ENCODE measurements at places on chromosomes 16 and 17. TPM values are rescaled to one million over a fixed set of nuclear protein-coding genes. Genes with fewer than 3 reads are reported as not detected.

DNA sequence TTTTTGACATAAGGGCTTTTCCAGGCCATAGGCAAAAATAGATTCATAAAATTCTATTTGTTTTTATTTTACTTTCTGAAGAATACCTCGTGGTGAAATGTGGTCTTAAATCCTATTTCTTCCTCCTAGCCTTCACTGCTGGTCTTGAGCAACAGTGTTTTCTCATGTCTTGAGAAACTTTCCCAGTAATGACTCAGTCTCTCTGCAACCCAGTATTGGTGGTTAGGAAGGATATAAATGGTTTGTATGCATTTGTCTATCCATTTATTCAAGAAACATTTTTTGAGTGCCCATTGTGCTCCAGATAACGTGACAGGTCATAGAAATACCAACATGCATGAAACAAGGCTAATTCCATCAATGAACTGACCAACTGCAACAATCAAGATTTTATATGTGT lies 213.9 kb downstream of the TMEM114 start:
- DNase-seq = no peak

GRCh38 chr17:77963441-77963840 lies 4.9 kb downstream of the TNRC6C start:
- DNase-seq = no peak

DNA sequence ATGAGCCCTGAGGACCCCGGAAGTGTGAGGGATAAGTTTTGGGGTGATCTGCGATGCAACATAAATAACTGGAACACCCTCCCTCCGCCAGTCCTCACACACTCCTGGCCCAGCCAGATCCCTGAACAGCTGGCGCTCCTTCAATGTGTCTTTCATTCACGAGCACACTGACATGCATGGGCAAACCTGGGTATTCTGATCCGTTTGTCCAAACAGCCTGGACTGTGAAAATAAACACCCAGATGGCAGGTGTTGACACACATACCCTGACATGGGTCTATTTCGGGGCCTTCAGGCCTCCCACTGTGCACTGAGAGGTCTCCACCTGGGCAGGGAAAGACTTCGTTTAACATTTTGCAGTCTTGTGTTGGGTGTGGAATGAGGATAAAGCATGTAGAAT lies 3.0 kb upstream of the CPNE2 start:
- DNase-seq = no peak

- no peak for DNase-seq
Observed at GRCh38 chr17:57001541-57001940, 23.6 kb downstream of the SCPEP1 start.

DNA sequence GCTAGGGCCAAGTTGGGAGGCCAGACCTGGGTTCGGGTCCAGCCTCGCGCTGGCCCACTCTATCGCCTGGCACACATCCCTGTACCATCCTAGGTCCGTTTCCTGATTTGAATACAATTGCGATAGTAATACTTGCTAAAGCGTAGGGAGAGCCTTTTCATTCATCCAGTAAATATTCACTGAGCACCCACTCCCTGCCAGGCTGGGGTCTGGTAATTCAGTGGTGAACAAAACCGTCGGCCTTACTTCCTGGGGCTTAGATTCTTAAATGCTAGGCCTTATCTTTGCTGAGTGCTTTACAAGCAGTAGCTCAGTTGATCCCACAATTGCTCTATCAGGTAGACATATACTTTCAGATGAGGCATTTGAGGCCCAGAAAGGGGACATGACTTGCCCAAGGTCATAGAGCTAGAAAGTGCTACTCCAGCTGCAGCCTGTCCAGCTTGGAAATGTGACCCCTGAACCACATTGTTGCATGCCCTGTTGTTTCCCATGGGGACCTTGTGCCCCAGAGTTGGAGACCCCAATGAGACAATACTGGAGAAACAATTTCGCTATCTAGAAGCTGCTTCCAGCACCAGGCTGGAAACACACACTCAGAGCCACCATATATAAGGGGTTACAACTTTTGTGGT lies 691 bp downstream of the USB1 start:
- no peak for DNase-seq

GRCh38 chr17:34673516-34673915 lies 94.1 kb downstream of the TMEM132E start:
- peak; percentile 2 for DNase-seq

DNA sequence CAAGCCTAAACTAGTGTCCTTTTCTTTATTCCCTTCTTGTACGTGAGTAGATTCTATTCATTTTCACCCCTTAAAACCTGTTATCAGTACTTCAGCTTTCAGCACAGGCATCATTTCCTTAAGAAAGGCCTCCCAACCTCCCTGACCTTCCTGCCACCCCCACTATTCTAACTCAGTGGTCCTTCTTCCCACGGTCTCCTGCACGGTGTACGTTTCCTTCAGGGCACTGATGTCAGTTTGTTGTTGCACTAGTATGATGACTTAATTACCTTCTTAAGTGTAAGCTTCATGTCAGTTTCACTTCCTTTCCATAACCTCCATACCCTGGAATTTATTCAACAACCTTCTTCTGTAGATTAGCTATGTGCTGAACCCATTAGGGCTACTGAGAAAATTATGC lies 484.2 kb downstream of the HS3ST4 start:
- DNase-seq = no peak

GRCh38 chr16:48810803-48811453 lies 200.9 kb upstream of the N4BP1 start:
- DNase-seq = no peak

DNA sequence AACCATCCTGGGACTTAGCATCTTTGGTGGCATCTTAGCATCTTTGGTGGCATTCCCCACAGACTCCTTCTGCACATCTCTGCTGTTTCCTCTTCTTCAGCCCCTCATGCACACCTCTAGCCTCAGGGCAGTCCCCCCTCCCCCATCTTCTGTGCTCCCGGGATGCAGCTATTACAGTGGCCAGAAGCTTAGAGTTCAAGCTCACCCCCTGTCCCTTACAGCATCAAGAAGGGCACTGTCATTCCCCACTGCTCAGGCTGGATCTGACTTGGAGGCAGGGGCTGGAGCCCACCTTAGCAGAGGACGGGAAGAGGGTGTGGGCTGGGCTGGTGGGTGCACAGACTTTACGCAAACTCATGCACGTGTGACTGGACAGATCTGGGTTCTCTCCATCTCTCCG lies 650 bp downstream of the EPN3 start:
- DNase-seq = no peak

- DNase-seq = no peak
Observed at GRCh38 chr16:21592191-21592590, 7.2 kb upstream of the METTL9 start.

- no peak for DNase-seq
Observed at GRCh38 chr17:34773036-34773435, 188.2 kb downstream of the CCT6B start.

DNA sequence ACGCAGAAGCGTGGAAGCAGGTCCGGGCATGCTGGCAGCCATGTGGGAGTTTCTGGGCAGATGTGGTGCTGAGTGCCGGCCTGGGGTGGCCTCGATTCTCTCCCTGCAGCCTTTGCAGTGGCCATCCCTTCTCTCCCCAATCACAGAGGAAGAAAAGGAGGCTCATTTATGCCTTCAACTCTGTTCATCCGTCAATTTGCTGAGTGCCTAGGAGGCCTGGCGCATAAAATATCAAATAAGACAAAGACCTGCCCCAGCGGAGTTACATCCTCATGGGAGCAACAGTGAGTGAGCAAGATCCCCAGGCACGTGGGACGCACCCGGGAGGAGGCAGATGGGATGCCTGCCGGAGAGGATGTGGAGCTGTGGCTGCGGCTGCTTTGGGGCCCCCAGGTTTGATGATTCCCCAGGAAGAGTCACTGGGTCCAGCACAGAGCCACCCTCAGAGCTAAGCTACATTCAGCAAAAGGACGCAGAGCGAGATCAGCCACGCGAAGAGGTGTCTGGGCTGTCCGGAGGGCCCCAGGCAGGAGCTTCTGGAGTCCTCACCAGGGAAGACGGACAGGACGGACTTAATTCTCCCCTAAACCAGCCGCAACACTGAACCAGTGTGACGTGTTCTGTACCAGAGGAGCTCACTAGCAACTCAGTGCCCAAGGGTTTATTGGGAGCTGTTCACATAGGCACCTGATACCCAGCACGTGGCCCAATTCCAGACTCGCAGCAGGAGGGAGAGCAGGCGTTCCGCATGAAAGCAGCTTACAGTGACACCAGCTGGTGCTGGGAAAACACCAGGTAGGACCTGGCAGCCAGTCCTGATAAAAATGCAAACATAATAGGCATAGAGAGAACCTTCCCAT lies 11.3 kb downstream of the CA5A start:
- DNase-seq = no peak

DNA sequence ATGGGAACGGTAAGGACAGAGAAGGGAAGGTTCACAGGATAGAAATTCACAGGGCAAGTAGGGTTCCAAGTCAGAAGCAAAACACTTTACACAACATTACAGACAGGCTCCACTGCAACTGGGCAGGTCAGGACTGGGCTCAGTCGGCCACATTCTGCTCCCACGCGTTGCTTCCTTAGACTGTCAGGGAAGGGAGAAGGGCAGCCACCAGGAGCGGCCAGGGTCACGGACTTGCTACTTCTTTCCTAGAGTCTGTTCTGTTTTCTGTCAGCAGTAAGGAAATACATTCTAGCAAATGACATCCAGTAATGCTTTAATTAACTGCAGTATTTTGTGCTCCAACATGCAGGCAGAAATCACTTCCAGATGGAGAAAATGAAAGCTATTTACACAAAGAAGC lies 160.3 kb upstream of the RPH3AL start:
- peak; percentile 85 for DNase-seq

GRCh38 chr17:79776376-79777119 lies 1.4 kb upstream of the CBX2 start:
- no peak for DNase-seq

GRCh38 chr17:42681976-42682721 lies at the start of gene CNTNAP1:
Gene CNTNAP1, plus strand, starts transcription at chr17:42682531. Its CDS starts 299 bp downstream, at chr17:42682830.
- peak; percentile 90 for DNase-seq

DNA sequence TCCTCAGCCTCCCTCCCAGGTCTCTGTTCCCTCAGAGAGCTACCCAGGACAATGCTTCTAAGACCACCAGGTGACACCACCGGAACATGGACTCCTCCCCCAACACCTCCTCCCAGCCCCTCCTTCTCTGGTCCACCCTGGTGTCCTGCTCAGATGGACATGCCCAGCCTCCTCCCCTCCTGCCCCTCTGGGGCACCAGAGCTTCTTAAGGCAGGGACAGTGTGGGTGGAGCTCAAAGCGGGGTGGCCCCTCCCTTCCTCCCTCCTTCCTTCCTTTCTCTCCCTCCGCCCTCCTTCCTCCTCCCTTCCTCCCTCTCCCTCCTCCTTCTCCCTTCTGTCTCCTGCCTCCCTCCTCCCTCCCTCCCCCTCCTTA lies 22.7 kb downstream of the TRPV3 start:
- DNase-seq = no peak

- no peak for DNase-seq
Observed at GRCh38 chr16:3720418-3720817, 3.1 kb upstream of the TRAP1 start.

- DNase-seq = no peak
Observed at GRCh38 chr17:50256826-50257618, 17.2 kb upstream of the TMEM92 start.

GRCh38 chr16:84096447-84097005 lies 20.2 kb downstream of the MBTPS1 start:
- DNase-seq = no peak

- no peak for DNase-seq
Observed at GRCh38 chr17:50797135-50797810, 30.0 kb upstream of the ANKRD40CL start.

DNA sequence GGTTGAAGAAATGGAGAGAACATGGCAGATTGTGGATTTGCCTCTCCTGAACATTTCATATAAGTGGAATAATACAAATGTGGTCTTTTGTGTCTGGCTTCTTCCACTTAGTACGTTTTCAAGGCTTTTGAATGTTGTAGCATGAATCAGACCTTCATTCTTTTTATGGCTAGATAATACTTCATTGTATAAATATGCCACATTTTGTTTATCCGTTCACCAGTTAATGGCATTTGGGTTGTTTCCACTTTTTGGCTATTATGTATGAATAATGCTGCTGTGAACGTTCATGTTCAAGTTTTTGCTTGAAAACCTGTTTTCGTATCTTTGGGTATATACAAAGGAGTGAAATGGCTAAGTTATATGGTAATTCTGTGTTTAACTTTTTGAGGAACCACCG lies 130.4 kb downstream of the TANC2 start:
- DNase-seq = no peak

GRCh38 chr17:73630531-73630930 lies 13.7 kb downstream of the SDK2 start:
- DNase-seq = peak; percentile 47

DNA sequence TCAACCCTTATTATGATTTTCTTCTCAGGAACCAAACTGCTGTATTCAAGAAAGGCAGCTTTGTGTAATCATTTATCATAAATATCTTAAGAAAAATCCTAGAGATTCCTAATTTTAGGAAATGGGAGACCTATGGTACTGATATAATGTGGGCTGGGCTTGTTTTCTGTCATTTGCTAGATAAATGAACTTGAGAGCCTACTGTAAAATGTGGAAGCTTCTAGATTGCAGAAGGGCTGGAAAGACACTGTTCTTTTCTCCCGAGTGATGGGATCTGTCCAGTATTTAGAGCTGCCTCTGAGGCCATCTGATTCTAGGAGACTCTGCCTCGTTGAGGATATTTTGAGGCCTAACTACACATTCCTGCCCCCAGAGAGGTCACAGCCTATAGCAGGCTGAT lies 19.9 kb upstream of the STH start:
- DNase-seq = no peak

- peak; percentile 95 for DNase-seq
Observed at GRCh38 chr17:21041741-21042457, 912 bp downstream of the USP22 start.

DNA sequence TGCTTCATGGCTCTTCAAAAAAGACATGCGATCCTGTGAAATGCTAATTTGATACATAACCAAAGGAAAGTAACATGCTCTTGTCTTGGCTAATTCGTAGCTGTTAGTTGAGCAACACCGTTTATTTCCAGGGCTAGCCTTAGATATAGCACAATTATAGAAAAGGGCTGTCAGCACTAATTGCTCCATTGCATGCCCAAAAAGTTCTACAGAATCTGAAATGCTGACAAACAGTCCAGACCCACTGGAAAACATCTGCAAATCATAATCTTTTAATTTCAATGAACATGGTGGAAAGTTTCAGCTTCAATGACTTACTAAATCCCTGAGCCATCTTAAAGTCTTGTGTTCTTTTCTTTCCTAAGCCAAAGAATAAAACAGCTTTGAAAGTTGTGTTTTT lies 42.9 kb upstream of the NUDT7 start:
- no peak for DNase-seq

DNA sequence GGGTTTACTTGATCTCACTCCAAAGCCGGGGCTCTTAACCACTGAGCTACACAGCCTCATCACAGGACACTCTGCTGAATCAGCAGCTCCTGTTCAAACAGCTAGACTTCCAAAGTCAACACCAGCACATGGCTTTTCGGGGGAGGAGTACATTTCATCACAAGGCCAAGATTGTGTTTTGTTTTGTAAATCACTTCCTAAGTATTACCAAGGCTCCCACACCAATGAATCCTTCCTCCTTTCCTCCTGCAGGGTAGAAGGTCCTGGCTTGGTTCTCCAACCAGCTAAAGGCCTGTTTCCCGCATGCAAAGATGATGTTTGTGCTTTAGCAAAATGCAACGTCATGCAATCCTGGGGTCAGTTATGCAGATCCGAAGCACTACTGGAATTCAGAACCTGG lies 152.5 kb downstream of the XYLT1 start:
- DNase-seq = no peak

The PDIA2 gene
- 0.86 TPM for total RNA-seq

The EMP2 gene
- total RNA-seq = 68.5 TPM

The SPIRE2 gene
- total RNA-seq = 1.0 TPM

The ZG16 gene
- not detected for total RNA-seq

The DHRS7C gene
- total RNA-seq = not detected

The CA4 gene
- total RNA-seq = 7.0 TPM

The CTRB2 gene
- total RNA-seq = 9.1 TPM

The VEZF1 gene
- 56.1 TPM for total RNA-seq

The CACNG1 gene
- not detected for total RNA-seq

The PRKCB gene
- total RNA-seq = 17.5 TPM

The TOX3 gene
- total RNA-seq = not detected

All from posterior vena cava (tissue), 2 donors.